ENCODE measurements at places on chromosomes 6 and 20.

GRCh38 chr6:84926189-84927155, 162.1 kb upstream of the TBX18 start:
- no peak for DNase-seq

DNA sequence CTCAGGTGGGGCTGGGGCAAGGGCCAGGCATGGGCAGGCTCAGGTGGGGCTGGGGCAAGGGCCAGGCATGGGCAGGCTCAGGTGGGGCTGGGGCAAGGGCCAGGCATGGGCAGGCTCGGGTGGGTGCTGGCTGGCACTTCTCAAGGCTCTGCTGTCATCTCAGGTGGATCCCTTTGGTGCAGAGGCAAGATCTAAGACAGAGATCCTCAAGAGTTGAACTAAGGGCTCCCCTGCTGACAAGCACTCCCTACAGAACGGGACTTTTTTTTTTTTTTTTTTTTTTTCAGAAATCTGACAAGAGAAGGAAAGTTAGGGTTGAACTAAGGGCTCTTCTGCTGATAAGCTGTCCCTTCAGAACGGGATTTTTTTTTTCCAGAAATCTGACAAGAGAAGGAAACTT, 24.9 kb downstream of the MMP24OS start:
- no peak for DNase-seq

DNA sequence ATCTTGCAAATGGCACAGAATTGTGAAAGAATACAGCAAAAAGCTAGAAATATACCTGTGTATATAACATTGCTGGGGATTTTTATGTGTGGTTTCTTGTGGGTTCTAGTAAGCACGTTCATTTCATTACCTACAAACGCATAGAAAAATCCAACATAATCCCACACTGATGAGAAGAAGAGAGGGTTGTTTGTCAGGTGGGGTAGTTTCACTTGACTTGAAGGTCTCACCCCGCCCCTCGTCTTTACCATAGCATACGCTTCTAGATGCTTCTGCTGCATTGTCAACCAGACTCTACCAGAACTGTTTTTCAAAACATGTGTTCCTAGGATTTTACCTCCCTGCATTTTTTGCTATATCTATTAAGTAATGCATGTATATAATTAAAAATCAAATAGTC, 284.1 kb upstream of the TAB2 start:
- no peak for DNase-seq

DNA sequence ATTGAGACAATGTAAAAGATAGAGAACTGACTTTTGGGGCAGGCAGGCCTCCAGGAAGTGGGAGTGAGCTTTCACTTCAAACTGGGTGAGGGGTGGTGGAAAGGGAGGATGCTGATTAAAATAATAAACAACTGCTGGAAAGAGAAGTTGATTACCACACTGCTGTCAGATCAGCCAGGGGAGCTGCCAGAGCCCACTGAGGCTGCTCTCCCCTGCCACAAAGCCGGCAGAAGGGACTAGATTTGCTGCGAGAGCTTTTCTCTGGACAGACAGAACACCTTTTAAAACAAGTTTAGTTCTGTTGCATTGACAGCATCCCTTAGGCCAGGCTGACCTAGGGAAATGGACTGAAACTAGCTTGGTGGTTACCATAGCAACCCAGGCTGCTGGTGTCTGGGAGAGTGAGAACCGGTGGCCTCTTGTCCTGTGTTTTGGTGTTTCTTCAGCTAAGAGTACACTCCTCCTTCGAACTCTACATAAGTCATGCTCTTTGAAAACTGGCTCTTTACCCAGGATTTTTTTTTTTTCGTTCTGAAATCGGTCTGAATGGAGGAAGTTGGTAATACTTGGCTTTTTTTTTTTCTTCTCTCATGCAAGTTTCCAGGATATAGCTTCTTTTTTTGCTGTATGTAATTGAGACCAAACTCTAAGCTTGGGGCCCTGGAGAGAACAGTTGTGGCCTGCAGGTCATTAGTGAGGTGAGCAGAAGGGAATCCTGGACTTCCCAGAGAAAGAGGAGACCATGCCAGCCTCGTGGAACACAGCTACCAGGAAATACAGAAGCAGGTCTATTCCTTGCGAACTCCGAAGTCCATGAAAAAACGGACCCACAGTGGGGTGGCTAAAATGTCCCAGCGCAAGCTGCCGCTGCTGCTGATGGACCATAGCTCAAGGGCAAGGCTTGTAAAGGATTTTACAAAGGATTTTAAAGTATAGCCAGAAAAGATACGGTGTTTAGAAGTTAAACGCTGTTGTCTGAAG, 374.4 kb downstream of the UTRN start:
- no peak for DNase-seq

GRCh38 chr6:168737481-168737880, 296.5 kb downstream of the SMOC2 start:
- no peak for DNase-seq

GRCh38 chr6:133871131-133871530, 17.8 kb upstream of the TCF21 start:
- no peak for DNase-seq

DNA sequence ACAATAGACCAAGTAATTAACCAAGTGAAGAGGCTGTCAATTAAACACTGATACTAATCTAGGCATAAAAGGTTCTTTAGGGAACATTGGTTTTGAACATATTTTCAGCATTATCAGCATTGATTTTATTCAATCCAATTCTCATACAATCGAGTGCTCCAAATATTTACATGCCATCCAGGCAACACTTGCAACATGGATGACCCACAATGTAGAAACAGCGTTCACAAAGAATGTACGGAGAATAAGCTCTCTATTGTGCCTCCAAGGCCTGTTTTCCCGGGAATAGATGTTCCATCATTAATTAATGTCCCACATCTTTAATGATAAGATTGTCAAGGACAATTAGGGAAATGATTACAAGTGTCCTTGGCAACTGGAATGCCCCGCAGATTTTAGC, 117.4 kb downstream of the RFX6 start:
- no peak for DNase-seq

DNA sequence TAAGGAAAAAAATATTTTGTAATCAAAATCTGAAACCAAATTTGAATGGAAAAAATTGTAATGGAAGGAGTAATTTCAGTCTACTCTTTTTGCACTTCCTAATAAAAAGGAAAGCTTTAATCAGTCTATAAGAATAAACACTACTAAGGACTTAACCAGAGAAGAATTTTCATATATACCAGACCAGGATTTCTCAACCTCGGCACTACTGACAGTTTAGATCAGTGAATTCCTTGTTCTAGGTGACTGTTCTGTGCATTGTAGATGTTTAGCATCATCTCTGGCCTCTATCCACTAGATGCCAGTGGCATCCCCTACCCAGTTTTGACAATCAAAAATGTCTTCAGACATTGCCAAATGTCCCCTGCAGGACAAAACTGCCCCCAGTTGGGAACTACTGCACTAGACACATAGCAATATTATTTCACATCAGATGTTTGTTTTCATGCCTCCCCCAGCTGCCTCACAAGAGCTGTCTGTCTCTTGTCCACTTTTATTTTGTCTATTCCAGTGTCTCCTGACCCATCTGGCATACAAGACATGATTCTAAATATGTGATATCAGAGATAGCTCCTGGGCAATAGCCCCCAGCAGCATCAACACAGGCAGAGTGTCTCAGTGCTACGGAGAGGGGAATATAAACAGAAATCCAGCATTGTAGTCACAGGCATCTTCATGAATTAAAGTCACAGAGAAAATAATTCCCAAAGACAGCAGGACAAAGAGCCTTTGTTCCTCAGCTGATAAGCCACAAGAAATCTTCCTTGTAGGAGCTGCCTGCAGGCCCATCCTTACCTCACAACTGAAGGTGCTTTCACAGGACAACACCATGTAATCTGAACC, 27.0 kb downstream of the DNAAF9 start:
- no peak for DNase-seq

GRCh38 chr6:6593867-6594468, 5.4 kb downstream of the LY86 start:
- DNase-seq, result no peak

GRCh38 chr6:150200428-150201100, 57.7 kb downstream of the PPP1R14C start:
- no peak for DNase-seq

GRCh38 chr6:9620687-9621086, 794.2 kb downstream of the TFAP2A start:
- no peak for DNase-seq

- no peak for DNase-seq
These were observed 24.3 kb downstream of the RBL1 start for GRCh38 chr20:37071481-37071911.

- DNase-seq, result no peak
These were observed 22.2 kb upstream of the PNPLA1 start for GRCh38 chr6:36247693-36248092.

DNA sequence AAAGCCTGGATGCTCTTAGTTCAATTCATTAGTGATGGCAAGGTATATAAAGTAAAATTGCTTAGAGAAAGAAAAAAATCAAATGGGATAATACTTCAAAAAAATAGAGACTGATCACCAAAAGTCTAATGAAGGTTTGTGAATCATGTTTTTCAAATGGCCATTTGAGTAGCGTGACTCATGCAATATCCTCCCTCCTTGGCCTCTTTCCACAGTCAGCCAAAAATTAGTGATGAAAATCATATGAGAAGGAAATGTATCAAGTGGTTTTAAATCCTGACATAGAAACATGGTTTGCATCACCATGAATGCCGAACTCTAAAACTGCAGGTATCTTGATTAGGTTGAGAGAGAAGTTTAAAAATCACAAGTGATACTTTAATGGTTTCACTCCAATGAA, 1.2 kb upstream of the COL19A1 start:
- no peak for DNase-seq

DNA sequence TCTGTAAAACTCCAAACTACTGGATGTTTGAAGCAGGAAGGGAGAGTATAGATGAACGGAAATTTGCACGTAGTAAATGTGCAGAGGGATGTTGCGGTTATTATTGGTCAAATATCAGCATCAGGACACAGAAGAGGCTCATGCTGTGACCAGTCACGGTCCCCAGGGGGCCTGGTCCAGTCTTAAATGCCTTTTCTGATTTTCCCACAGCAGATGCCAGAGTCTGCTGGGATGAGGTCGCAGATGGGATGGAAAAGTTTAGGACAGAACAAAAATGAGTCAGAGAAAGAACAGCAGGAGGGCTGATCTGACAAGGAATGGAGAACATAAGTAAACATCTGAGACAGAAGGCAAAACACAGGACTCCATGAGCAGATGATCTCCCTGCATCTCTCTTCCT, 11.7 kb upstream of the SIRPG start:
- DNase-seq, result peak; percentile 87

- no peak for DNase-seq
These were observed 55.6 kb downstream of the FRK start for GRCh38 chr6:116004841-116005815.

DNA sequence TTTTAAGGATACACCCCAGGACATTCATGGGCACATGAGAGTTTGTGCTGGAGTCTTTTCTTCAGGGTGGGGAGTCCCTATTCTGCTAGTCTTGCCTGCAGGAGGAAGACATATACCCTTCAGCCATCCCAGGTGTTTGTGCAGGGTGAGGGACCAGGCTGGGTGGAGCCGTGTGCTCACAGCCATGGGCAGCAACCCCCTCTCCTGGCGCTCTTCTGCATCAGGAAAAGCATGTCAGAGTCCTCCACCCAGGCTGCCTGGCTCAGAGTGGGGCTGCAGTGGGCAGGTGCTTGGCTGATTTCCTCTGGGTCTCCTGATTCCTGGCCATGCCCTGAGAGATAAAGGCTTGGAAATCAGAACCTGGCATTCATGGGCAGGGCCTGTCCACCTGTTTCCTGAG, 22.7 kb upstream of the MLN start:
- no peak for DNase-seq

Measured in astrocyte of the cerebellum (primary cell).